ENCODE measurements at places on chromosomes 5 and 9.

- DNase-seq, result no peak
Observed at GRCh38 chr9:6779417-6780241, 21.9 kb downstream of the KDM4C start.

- DNase-seq, result no peak
Observed at GRCh38 chr9:83198371-83198770, 135.4 kb upstream of the RASEF start.

DNA sequence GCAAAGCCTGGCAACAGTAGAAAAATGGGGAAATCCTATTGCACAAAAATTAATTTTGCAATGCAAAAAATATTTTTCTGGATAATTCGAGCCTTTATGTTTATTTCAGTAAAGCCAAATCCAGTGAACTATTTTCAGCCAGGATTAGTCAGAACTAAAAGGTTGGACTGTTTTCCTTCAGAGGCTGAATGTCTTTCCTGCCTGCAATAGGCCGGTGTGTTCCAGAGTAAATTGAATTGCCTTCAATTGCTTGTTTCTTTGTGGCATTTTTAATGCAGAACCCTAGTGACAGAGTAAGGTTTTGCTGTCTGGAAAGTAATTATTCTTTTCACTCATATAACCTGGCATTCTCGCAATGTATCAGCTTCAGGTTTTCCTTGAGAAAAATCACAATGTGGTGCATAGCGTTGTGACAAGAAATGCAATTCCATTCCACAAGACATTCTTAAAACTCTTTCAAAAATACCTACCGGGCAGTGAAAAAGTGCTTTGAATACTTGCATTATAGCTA is 183.7 kb downstream of the GLIS3 start:
- DNase-seq, result peak; percentile 83

DNA sequence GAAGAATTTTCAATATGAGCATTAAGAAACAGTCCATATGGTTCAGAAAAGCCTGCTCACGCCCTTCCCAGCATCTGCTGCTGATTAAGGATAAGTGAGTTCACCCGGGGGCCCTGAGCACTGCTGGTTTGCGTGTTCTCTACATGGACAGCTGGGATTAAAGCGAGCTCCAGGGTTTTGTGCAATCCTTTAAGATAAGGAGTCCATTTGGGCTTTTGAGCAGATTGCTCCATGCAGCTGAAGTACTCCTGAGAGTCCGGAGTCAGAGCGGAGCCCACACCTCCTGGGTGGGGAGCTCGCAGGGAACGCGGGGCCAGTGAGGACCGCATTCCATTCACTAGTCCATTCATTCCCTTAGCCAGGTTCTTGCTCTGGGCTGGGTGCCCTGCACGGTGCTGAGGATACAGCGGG is 149.3 kb upstream of the COL5A1 start:
- DNase-seq, result peak; percentile 99

- DNase-seq, result peak; percentile 74
Observed at GRCh38 chr9:32589083-32589723, 16.2 kb upstream of the NDUFB6 start.

DNA sequence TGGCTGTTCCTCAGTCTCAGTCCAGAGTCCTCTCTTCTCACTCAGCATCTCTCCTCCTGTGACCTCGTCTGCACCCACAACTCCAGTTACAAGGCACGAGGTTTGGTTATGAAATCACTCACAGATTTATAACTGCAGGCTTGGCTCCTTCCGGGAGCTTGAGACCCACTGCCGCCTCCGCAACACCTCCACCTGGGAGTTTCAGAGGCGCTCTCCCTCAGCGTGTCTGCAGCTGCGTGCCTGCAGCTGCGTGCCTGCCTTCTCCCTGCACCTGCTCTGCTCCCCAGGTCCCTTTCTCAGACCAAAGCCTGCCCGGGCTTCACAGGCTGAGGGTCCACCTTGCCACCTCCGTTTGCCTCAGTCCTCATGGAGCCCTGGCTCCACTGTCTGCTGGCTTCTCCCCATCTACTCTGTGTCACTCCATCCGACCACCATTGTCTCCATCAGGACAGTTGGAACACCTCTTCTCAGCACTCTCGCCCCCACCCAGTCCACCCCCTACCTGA is 51.5 kb downstream of the HRH2 start:
- DNase-seq, result no peak

DNA sequence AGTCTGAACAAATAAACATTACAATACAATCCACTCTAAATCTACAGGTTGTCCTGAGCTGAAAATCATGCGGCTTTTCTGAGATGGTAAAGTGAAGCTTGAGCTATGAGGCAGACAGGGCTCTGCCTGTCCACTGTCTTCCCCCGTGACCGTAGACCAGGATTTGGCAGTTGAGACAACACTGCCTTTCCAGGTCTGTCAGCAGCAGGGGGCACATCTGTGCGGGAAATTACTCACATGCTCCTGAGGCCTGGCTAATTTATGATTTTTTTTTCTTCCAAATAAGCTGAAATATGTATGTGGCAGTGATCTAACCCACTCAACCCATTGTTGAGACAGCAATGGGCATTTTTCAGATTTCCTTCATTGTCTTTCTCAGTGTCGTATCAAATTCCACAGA is 307.9 kb downstream of the FBXL7 start:
- peak; percentile 46 for DNase-seq

DNA sequence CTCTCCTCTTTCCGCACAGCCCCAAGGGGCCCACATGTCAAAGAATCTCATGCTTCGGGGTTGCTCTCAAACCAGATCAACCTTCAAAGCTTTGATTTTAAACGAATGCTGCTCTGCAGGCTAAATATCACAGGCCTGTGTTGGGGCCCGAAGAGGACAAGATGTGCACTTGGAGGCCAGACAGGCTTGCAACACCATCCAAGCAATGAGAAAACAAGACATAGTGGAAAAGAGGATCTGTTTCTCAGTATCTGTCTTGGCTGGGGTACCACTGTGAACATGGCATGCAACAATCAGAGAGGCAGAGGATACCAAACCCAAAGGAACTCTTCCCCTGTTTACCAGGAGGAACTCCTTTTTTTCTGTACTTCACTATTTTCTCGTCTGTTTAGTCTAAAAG is 321.8 kb downstream of the SLIT3 start:
- peak; percentile 42 for DNase-seq

- DNase-seq, result peak; percentile 80
Observed at GRCh38 chr5:136781464-136781863, 416.1 kb upstream of the TRPC7 start.

GRCh38 chr5:59197911-59198310 is 615.0 kb downstream of the RAB3C start:
- peak; percentile 33 for DNase-seq

DNA sequence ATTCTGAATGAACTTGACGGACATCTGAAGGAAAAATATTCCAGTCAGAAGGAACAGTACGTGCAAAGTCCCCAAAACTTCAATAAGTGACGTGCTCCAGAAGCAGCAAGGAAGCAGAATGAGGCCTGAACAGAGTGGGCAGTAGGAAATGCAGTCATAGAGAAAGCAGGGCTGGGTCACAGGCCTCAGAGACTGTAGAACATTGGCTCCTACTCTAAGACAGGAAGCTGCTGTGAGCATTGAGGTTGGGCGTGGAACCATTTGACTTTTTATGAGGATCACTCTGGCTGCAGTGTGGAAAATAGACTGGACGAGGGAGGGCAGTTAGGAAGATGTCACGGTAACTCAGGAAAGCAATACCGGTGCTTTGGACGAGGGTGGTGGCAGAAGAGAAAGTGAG is 64.0 kb downstream of the DOCK8 start:
- DNase-seq, result no peak

DNA sequence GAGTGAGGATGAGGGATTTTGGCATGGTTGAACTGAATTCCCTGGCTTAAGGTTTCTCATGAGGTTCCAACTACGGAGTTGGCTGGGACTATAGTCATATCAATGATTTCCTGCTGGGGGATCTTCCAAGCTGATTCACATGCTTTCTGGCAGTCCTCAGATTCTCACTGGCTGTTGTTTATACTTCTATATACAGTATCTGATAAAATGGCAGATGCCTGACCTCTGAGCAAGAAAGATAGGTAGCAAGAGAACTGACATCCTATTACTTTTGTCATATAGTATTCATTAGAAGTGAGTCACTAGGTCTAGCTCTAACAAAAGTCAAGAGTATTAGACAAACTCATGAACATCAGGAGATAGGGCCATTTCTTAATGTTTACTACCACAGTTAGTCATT is 440.9 kb upstream of the EDIL3 start:
- DNase-seq, result peak; percentile 1

GRCh38 chr5:160133071-160133917 is 14.0 kb upstream of the PWWP2A start:
- DNase-seq, result peak; percentile 27

DNA sequence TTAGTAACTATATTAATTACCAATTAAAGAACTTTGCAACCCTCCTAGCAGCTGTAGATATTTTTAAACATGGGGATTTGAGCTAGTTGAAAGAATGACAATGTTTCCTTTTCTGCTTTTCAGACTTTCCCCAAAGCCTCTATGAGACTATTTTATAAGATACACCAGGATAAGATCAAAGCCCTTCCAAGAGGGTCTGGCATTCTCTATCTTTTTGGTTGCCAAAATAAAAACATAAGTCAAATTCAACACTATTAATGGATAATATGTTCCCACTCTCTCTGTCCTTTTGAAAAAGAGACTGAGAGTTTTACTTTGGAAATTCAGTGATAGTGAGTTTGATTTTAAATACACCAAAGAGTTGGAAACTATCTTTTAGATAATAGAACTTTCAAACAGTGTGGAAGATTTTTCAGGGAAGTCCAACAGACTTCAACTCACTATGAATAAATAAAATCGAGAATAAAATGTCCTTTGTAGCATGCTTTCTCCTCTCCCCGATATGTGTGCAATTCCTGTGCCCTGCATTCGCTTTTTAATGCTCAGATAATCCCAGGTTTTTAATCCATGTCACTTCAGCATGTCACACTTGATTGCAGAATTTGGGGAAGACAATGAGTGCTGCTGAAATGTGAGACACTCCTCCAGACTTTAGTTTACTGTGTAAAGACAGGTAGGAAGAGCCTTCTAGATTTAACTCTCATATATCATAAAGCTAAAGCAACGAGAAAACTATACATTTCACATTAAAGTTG is 1095.7 kb upstream of the DMAC1 start:
- DNase-seq, result no peak

DNA sequence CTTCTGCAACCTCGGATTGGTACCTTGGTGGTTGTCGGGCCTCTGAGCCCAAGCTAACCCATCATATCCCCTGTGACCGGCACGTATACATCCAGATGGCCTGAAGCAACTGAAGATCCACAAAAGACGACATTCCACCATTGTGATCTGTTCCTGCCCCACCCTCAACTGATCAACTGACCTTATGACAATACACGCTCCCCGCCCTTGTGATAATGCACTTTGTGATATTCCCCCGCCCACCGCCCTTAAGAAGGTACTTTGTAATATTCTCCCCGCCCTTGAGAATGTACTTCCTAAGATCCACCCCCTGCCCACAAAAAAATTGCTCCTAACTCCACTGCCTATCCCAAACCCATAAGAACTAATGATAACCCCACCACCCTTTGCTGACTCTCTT is 16.5 kb upstream of the TOR1B start:
- no peak for DNase-seq

DNA sequence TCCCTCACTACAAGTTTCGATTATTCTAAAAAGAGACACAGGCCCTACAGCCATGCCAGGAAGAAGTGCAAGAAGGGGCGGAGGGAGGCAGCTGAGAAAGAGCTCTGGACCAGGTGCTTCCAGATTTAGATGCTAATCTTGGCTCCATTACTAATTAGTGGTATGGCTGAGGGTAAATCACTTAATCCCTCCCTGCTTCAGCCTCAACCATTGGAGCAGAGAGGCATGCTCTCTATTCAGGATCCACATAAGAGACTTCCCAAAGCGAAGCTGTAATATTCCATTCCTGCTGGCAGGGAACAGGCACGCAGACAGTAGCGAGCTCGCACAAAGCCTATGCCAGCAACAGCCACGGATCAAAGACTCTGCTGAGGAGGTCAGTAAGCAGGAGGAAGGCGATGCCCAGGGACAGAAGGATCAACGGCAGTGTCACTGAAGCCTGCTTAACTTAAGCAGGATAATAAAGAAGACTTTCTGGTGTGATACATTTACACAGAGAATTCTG is 24.2 kb downstream of the LIFR start:
- DNase-seq, result no peak

GRCh38 chr9:127586537-127586936 is 25.5 kb upstream of the STXBP1 start:
- DNase-seq, result peak; percentile 98

DNA sequence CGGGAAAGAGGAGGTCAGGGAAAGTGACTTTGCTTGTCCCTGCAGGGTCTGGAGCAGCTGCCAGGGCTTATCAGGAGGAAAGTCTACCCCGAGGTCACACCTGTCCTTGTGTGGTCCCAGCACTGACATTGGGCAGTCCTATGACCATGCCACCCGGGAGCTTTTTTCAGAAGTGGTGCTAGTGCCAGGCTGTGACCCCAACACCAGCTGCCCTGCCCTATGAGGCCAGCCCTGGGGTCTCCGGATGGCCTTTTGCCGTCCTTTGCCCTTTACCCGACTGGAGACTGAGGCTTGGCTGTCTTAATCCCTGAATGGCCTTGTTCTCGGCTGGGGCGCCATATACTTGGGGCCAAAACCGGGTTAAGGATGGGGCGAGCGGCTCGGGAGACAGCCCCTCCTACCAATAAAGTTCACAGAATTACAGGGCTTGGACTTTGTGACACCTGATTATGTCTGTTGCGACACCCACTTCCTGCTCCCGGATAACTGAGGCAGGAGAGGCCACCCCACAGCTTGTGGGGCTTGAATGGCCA is 22.2 kb upstream of the SLC9A3 start:
- DNase-seq, result no peak
